ENCODE measurements at places on chromosomes 2 and 18.

- no peak for DNase-seq
Observed at GRCh38 chr18:36963464-36963863, 134.5 kb downstream of the KIAA1328 start.

- no peak for DNase-seq
Observed at GRCh38 chr2:24491542-24492420, 727 bp downstream of the NCOA1 start.

GRCh38 chr2:105597011-105597805, 147.5 kb upstream of the NCK2 start:
- DNase-seq = no peak

GRCh38 chr2:128513961-128514283, 195.3 kb upstream of the HS6ST1 start:
- DNase-seq = no peak

DNA sequence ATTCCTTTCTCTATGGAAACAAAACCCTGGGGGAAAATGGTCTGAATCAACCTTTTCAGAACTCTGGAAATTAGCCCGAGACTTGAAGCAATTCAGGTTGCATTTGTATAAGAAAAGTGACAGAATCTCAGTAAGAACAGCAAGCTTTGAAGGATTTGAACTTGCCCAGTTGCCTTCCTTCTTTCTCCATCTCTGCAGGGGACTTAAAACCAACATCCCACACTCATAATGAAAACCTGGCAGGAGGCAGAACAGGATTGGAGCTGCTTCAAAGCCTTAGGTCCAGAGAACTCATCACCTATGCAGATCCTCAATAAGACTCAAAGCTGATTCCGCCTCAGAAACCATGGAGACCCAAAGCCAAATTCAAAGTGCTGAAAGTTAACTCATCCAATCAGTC, 790.5 kb upstream of the ID2 start:
- no peak for DNase-seq

DNA sequence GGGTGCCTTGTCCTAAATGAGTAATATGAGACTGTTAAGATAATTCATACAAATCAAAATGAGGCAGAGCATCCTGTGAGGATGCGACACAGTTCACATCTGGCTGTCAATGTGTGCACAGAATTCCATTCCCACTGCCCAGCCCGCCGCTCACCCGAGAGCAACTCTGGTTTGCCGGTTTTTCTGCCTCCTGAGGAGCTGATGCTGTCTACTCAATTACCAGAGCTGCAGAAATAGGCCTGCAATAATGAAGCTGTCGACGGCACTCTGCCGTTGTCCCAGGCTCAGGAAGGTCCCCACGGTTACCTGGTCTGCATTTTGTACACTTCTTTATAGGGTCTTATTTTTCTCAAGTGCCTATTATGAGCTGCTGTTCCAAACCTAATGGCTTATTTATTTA, 55.7 kb upstream of the LYPD1 start:
- DNase-seq = no peak

DNA sequence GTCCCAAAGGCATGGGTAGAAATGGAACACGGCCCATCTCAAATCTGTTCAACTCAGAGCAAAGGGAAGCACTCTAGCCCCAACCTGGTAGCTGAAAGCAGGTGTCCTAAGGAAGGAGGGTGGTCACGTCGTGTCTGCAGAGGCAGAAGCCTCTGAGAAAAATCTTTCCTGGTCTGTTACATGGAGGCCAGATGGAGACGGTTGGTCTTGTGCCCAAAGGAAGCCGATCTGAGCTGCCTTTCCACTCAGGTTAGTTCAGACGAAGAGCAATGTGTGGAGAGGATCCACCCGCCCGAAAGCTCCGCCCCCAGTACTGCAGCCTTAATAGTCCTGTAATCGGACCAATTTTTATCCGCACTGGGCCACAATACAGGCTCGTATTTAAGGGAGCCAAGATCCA, 54.9 kb upstream of the AMMECR1L start:
- no peak for DNase-seq

- DNase-seq = no peak
Observed at GRCh38 chr2:152587187-152587947, 129.9 kb downstream of the PRPF40A start.

- DNase-seq = no peak
Observed at GRCh38 chr2:239895116-239895515, 130.0 kb downstream of the NDUFA10 start.

- DNase-seq = no peak
Observed at GRCh38 chr2:401019-401679, 113.3 kb upstream of the ALKAL2 start.

DNA sequence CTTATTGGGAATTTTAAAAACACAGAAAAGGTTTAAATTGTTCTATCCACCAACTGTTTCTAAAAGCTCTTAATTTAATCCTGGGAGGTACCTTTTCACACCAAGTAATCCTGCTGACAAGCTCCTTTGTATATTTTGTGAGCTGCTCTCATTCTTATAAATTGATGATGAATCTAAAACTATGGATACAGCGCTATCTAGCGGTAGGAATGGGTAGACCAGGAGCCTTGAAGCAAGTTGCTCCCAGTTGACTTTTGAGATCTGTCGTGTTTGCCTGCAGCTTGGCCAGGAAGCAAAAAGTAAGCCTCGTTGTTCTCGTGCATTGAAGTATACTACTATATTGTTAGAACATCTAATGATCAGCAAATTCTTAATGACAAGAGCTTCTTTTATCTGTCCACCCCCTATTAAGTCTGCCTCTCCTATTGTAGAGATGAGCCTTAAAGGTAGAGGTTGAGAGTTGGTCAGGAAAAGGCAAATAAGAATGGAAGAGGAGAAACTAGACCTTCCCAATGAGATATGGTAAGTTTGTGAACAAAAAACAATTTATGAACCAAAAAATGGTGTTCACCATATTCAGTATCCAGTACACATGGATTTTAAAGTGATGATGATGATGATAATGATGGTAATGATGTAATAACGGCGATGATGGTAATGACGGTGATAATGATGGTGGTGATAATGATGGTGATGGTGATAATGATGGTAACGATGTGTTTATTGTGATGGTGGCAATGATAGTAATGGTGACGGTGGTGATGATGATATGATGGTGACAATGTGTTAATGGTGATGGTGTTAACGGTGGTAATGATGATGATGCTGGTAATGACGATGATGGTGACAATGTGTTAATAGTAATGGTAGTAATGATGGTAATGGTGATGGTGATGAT, 212.1 kb upstream of the NCKAP5 start:
- DNase-seq = peak; percentile 44

GRCh38 chr18:28032177-28032576, 144.8 kb downstream of the CDH2 start:
- no peak for DNase-seq

- DNase-seq = no peak
Observed at GRCh38 chr2:234134496-234134895, 84.0 kb downstream of the SPP2 start.

DNA sequence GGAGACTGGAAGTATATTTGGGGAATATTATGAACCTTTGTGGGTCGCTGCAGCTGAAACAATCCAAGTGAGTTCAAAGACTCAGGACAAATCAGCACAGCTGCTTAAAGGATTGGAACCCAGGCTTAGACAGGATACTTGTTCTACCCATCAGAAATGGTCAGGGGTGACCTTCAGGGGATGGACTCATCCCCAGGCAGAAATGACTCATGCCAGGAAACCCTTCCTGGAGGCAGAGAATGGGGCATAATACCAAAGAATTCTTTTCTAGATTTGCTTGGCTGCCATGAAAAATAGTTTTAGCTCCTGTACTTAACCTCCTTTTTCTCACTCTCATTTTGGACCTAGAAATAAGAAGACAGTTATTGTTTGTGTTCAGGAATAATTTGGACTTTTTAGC, 425.5 kb downstream of the TSN start:
- no peak for DNase-seq

GRCh38 chr2:151347294-151347693, 10.1 kb upstream of the TNFAIP6 start:
- DNase-seq = no peak

GRCh38 chr2:43175020-43175441, 51.4 kb downstream of the ZFP36L2 start:
- no peak for DNase-seq
